Activated CD8-positive, alpha-beta T cell treated with anti-CD3 and anti-CD28 coated beads, Interleukin-2, amount 10 ng/mL, durations not matched to agents 7 days and 5 days (primary cell): ENCODE measurements at places on chromosomes 16 and 17. TPM values are rescaled to one million over a fixed set of nuclear protein-coding genes. Genes with fewer than 3 reads are reported as not detected.

Gene CCL8
- not detected for total RNA-seq

Gene RTN4RL1
- total RNA-seq, result 0.10 TPM

Gene PRSS22
- total RNA-seq, result not detected

Gene ITGAL
- total RNA-seq, result 471 TPM

Gene CHMP1A
- total RNA-seq, result 98.9 TPM

Gene RASL10B
- not detected for total RNA-seq

Gene NECAB2
- total RNA-seq, result not detected

Gene WIPI1
- total RNA-seq, result 41.4 TPM

Gene PIGL
- 24.1 TPM for total RNA-seq

GRCh38 chr17:8904201-8904600 is 36.7 kb upstream of the PIK3R6 start:
- no peak for DNase-seq

- no peak for DNase-seq
These were observed 16.2 kb upstream of the CSF3 start for GRCh38 chr17:39999067-39999466.

DNA sequence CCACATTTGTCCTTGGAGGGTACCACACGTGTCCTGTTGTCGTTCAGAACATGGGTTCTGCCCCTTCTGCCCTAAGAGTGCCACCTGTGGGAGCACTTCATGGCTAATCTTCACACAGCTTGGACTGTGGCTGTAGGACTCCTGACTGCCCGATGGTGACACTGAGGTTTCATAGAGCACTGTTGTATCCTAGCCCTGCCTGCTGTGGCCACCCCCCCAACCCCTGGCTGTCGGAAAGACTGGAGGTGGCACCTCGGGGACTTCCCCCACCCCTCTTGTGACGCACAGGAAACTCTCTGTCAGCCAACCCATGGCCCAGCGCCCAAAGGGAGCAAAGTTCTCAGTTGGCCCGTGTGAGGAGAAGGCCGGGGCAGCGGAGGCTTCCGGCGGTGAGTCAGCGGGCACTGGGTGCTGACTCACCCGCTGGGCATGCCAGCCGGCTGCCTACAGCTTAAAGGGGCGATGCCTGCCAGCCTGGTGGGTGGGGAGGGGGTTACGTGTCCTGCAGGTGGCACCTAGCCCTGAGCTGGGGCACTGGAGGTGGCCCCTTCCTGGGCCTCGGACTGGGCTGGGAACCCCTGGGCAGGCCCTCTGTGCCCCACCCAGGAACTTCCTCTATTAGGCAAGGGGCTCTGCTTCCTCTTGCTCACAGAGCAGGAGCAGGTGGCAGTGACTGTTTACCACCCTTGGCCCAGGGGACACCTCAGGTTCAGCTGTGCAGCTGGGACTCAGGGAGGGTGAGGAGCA is 3.4 kb downstream of the MAP2K3 start:
- peak; percentile 95 for DNase-seq

DNA sequence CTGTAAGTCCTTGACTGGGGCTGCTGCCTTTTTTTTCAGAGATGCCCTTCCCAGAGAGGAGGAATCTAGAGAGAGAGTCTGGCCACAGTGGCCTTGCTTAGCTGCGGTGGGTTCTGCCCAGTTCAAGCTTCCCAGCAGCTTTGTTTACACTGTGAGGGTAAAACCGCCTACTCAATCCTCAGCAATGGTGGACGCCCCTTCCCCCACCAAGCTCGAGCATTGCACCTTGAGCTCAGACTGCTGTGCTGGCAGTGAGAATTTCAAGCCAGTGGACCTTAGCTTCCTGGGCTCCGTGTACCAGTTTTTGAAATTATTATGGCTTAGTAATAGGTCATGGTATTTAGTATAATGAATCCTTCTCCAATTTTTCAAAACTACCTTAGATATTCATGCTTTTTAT is 395.4 kb downstream of the NPIPA7 start:
- DNase-seq, result no peak

- no peak for DNase-seq
These were observed 16.7 kb upstream of the ERN2 start for GRCh38 chr16:23729503-23730424.

GRCh38 chr16:69595127-69596036 is 29.6 kb downstream of the NFAT5 start:
- no peak for DNase-seq

GRCh38 chr17:12318571-12319266 is 298.0 kb downstream of the MAP2K4 start:
- DNase-seq, result no peak

GRCh38 chr17:59406808-59407381 is 75.4 kb downstream of the YPEL2 start:
- DNase-seq, result no peak

DNA sequence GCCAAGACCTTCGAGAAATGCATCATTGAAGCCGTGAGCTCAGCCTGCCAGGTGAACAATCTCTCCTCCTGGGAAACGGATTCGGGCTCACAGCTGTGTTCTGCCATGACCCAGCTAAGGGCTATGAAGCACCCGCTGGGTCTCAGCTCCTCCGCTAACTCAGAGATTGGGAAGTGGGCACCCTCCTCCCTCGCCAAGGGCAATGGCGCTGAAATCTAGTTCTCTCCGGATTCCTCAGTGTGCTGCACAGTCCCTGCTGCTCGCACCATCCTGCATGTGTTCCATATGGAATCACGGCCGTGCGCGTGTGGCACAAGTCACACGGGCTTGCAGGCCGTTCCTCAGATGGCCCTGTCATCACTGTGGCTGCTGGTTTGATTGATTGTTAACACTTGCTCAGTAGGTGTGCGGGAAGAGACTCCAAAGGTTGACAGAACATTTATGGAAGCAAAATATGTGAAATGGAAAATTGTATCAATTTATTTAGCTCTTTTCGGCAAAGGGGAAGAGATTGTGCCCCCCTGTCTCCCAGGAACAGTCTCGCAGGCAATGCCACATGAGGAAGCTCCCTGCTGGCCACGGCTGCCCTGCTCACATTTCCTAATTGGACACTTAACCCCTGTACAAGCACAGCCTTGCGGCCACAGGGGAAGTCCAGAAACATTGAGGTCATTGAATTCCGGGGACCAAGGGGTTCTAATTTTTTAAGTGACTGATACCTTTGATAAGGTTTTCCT is 58.8 kb downstream of the RNF213 start:
- no peak for DNase-seq

DNA sequence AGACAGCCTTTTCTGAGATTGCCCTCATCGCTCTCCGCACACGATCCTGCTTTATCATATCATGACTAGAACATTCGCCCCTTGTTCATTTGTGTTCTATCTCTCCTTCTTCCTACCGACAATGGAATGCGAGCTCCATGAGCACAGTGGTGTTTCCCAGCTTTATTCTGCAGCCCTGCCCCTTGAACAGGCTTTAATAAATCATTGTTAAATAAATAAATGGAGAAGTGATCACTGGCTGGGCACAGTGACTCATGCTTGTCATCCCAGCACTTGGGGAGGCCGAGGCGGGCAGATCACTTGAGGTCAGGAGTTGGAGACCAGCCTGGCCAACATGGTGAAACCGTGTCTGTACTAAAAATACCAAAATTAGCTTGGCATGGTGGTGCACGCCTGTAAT is 1063.3 kb upstream of the EEF2KMT start:
- no peak for DNase-seq

GRCh38 chr16:84982434-84982833 is 28.9 kb downstream of the ZDHHC7 start:
- no peak for DNase-seq

DNA sequence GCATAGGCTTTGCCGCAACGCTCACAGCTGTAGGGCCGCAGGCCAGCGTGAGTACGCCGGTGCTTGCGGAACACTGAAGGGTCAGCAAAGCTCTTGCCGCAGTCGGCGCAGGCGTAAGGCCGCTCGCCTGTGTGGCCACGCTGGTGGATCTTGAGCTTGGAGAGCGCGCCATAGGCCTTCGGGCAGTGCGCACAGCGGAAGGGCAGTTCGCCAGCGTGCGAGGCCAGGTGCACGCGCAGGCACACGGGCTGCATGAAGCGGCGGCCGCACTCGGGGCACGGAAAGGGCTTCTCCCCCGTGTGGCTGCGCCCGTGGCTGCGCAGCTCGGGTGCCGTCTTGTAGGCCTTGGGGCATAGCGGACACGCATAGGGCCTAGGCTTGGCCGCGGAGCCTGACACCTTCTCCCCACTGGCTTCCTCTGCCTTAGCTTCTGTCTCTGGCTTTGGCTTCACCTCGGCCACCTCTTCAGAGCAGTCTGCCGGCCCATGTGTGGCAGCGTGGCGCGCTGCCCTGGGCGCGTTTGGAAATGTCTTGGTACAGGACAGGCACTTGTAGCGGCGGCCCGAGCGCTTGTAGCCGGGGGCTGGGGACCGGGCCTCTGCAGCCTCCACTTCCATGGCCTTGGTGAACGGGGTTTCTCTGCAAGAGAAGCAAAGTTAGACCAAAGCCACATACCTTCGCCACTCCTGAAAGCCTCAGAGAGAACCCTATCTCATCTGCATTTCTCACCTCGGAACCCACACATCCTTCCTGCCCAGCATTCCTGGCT is 10.0 kb downstream of the ZNF668 start:
- peak; percentile 59 for DNase-seq

GRCh38 chr17:40562838-40563219 is 2.4 kb downstream of the CCR7 start:
- DNase-seq, result no peak

GRCh38 chr17:82457073-82457928 is 1.2 kb upstream of the NARF start:
- DNase-seq, result no peak
